Fibroblast of lung (primary cell): ENCODE measurements at places on chromosomes 11 and 22. TPM values are rescaled to one million over a fixed set of nuclear protein-coding genes. Genes with fewer than 3 reads are reported as not detected.
A peak's percentile ranks its signal among the peaks of the same experiment; 100 is the strongest.

GRCh38 chr11:77658213-77659013 lies 20.8 kb upstream of the CLNS1A start:
- DNase-seq = peak; percentile 38
- H3K36me3 ChIP-seq = no peaks in the 10 kb centered on the region
- no peaks in the 10 kb centered on the region for H3K27me3 ChIP-seq
- H3K27ac ChIP-seq = no peak overlapping the region
- no peak overlapping the region for H3K4me3 ChIP-seq
- peaks cover 2% of the 10 kb centered on the region for H3K4me1 ChIP-seq

DNA sequence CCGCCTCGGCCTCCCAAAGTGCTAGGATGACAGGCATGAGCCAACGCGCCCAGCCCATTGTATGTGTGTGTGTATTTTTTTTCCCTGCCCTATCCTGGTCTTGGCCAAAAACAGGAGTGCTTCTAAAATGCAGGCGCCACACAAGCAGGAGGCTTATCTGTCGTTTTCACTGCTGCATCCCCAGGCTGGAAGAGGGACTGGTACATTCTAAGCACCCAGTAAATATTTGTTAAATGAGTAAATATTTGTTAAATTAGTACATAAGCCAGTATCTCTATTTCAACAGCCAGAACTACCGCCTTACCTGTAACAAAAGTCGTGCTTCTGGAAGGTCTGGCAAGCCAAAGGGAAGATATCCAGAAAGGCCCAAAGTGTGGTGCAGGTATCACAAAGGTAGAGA lies 24.9 kb downstream of the ASCC2 start:
- no peak overlapping the region for H3K4me3 ChIP-seq
- no peaks in the 10 kb centered on the region for H3K4me1 ChIP-seq
- no peak overlapping the region for H3K27ac ChIP-seq
- peaks cover 14% of the 10 kb centered on the region for H3K36me3 ChIP-seq
- DNase-seq = no peak
- H3K27me3 ChIP-seq = no peaks in the 10 kb centered on the region

DNA sequence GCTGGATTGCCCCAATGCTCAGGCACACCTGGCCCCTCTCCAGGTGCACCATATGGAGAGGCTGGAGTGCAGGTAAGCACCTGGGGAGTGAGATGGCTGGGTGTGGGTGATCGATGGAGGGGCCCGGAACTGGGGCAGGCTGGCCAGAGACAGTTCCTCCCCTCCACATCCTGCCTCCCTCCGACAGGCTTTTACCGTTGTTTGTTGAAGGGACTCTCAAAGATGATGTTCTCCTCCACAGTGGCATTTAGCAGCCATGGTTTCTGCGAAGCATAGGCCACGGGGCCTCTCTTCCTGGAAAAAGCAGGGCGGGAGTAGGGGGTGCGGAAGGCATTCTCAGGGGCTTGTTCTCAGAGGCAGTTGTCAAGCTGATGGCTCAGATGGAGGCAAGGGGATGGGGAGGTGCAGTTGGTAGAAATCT lies 25.9 kb upstream of the KCNJ11 start:
- H3K4me1 ChIP-seq = no peaks in the 10 kb centered on the region
- H3K27ac ChIP-seq = no peak overlapping the region
- H3K27me3 ChIP-seq = peaks cover 4% of the 10 kb centered on the region
- H3K36me3 ChIP-seq = no peaks in the 10 kb centered on the region

GRCh38 chr11:48096588-48097525 lies 116.5 kb downstream of the PTPRJ start:
- no peaks in the 10 kb centered on the region for H3K36me3 ChIP-seq
- DNase-seq = peak; percentile 63
- H3K27me3 ChIP-seq = no peaks in the 10 kb centered on the region
- H3K4me3 ChIP-seq = no peak overlapping the region
- H3K27ac ChIP-seq = no peak overlapping the region

DNA sequence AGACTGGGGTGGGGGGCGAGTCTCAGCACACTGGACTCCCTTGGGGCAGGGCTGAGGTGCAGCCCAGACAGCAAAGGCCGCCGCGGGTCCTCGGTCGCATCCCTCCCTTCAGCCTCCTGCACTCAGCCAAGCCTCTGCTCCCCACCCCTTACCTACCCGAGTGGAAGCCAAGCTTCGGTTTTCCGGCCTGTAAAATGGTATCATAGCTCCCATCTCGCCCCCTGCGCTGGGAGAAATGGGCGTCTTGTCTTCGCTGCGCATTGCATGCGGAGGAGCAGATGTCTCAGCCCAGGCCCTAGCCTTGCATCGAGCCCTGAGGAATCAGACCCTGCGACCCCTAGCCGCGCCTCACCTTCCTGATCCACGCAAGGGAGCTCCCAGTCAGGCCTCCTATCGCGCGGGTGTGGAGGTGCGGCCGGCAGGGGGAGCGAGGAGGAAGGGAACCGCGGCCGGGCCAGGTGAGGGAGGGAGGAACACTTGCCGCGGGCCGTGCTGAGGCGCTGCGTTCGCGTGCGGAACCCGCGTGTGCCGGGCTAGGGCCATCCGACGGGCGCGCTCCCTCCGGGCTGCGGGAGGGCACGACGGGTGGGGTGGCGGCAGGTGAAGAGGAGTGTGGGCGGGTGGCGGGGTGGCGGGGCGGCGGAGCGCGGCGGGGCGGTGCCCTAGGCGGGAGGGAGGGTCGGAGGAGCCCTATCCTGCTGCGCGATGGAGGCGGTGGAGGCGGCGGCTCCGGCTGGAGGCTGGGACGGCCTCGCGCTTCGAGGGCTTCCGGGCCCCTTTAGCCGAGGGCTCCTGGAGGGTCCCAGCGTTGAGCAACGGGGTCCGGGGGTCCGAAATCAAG lies 4.1 kb upstream of the TBX1 start:
- H3K36me3 ChIP-seq = no peaks in the 10 kb centered on the region
- H3K4me3 ChIP-seq = no peak overlapping the region
- H3K27ac ChIP-seq = no peak overlapping the region
- no peak for DNase-seq
- H3K27me3 ChIP-seq = peaks cover 71% of the 10 kb centered on the region

DNA sequence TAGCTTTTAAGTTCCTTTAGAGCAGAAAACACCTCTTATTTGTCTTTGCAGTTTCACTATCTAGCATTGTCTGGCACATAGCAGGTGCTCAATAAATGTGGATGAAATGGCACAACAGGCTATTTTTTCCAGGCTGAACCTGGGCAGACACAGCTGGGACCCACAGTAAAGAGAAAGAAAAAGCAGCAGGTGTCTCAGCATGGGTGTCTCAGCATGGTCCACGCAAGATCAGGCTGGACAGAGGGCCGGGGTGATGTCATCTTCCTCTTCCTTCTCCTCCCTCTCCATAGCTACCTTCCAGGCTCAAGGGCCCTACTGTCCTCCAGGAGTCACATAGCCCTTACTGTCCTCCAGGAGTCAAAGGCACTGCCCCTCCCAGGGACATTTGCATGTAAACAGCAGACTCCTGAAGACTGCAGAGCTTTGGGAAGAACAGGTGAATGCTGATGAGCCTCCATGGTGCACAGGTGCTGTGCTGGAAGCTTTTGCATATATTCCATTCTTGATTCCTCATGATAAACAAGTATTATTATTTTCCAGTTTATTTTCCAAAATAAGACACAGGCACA lies 65.2 kb downstream of the DSCAML1 start:
- H3K4me1 ChIP-seq = no peaks in the 10 kb centered on the region
- H3K27me3 ChIP-seq = no peaks in the 10 kb centered on the region
- H3K36me3 ChIP-seq = no peaks in the 10 kb centered on the region
- H3K27ac ChIP-seq = no peak overlapping the region
- H3K4me3 ChIP-seq = no peak overlapping the region

- H3K27me3 ChIP-seq = peaks cover 2% of the 10 kb centered on the region
- no peaks in the 10 kb centered on the region for H3K4me1 ChIP-seq
- H3K27ac ChIP-seq = no peak overlapping the region
- H3K36me3 ChIP-seq = no peaks in the 10 kb centered on the region
Observed at GRCh38 chr11:70523384-70524095, 125.2 kb downstream of the CTTN start.

DNA sequence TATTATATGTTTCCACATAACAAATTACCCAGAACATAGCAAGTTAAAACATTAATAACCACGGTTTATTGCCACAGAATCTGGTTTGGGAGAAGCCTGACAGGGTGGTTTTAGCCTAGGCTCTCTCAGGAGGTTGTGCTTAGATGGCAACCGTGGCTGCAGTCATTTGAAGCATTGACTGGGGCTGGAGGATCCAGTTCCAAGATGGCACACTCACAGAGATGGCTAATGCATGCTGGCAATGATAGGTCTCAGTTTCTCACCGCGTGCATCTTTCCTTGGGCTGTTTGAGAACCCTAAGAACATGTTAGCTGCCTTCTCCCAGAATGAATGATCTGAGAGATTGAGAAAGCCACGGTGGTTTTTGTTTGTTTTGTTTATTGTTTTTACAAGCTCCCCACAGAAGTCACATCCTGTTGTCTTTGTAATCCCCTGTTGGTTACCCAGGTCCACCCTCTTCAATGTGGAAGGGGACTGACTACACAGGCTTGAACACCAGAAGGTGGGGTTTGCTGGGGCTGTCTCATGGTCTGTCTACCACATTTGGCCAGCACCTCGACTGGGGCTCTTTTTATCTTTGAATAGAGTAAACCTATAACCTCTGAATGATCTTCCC lies 36.6 kb upstream of the GRAMD1B start:
- no peaks in the 10 kb centered on the region for H3K36me3 ChIP-seq
- H3K4me3 ChIP-seq = no peak overlapping the region
- H3K27ac ChIP-seq = no peak overlapping the region

DNA sequence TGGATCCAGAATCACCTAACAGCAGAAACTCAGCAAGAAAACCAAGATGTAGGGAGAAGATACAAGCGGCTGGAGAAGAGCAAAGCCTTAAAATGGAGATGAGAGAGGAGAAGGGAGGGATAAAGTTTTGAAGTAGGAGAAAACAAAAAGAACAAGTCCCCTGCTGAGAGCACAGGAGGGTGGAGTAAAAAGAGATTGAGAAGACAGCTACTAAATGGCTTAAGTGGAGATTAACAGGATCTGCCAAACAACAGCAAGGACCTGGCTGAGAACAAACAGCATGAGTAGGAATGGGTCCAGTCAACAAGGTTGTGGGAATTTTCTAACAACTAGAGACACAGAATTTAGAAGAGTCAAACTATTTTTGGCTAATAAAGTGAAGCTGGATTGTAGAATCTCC lies 18.1 kb downstream of the BTG4 start:
- no peaks in the 10 kb centered on the region for H3K4me1 ChIP-seq
- peaks cover 6% of the 10 kb centered on the region for H3K27me3 ChIP-seq
- H3K27ac ChIP-seq = no peak overlapping the region
- H3K36me3 ChIP-seq = no peaks in the 10 kb centered on the region
- no peak overlapping the region for H3K4me3 ChIP-seq

GRCh38 chr11:130847517-130847916 lies 68.8 kb downstream of the SNX19 start:
- H3K4me1 ChIP-seq = peaks cover 4% of the 10 kb centered on the region
- no peak overlapping the region for H3K4me3 ChIP-seq
- H3K36me3 ChIP-seq = no peaks in the 10 kb centered on the region
- peak; percentile 97 for DNase-seq

The OR2AG1 gene
- not detected in 2 replicates for total RNA-seq

GRCh38 chr11:95556342-95557163 lies 233.0 kb downstream of the FAM76B start:
- no peaks in the 10 kb centered on the region for H3K36me3 ChIP-seq
- H3K4me1 ChIP-seq = no peaks in the 10 kb centered on the region
- DNase-seq = peak; percentile 35
- H3K27me3 ChIP-seq = no peaks in the 10 kb centered on the region
- no peak overlapping the region for H3K27ac ChIP-seq

The GAL gene
- 1.5 and 5.4 TPM in 2 replicates for total RNA-seq

GRCh38 chr11:64263021-64263946 lies 12.0 kb downstream of the PLCB3 start:
- DNase-seq = peak; percentile 70
- peaks cover 9% of the 10 kb centered on the region for H3K4me1 ChIP-seq
- no peaks in the 10 kb centered on the region for H3K27me3 ChIP-seq
- H3K4me3 ChIP-seq = no peak overlapping the region

DNA sequence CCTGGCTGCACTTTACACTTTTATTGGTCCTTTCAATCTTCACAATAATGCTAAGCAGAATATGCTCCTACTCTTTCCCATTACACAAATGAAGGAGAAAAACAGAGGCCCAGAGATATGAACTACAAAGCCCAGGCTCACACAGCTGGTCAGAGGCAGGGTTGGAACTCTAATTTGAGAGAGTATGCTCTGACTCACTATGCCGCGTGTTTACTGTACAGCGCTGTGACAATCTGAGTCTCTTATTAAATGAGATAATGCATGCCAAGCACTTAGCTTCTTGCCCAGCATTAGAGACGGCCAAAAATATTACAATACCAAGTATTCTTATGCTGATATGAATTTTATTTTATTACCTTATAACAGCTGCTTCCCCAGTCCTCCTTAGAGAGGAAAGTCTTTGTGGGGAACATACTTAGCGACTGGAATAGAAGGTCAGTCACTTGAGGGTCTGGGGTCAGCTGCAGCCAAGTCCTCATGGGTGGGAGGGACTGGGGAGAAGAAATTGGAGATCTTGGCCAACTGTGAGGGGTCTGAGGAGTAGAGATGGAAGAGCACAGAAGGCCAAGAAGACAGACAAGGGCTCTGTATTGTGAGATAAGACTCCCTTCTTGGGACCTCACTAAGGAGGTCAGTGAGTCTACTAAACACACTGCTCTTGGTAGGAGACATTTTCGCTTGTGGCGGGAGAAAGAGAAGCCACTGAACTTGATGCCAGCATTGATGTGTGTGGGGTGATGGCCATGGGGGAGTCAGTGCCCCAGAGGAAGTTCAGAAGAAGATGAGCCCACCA lies 150.8 kb upstream of the TIMP3 start:
- H3K36me3 ChIP-seq = no peaks in the 10 kb centered on the region
- DNase-seq = peak; percentile 57
- peaks cover 2% of the 10 kb centered on the region for H3K27me3 ChIP-seq
- H3K27ac ChIP-seq = peak overlapping the region; percentile 10
- H3K4me3 ChIP-seq = no peak overlapping the region
- peaks cover 2% of the 10 kb centered on the region for H3K4me1 ChIP-seq

The OR4A15 gene
- total RNA-seq = not detected in 2 replicates

DNA sequence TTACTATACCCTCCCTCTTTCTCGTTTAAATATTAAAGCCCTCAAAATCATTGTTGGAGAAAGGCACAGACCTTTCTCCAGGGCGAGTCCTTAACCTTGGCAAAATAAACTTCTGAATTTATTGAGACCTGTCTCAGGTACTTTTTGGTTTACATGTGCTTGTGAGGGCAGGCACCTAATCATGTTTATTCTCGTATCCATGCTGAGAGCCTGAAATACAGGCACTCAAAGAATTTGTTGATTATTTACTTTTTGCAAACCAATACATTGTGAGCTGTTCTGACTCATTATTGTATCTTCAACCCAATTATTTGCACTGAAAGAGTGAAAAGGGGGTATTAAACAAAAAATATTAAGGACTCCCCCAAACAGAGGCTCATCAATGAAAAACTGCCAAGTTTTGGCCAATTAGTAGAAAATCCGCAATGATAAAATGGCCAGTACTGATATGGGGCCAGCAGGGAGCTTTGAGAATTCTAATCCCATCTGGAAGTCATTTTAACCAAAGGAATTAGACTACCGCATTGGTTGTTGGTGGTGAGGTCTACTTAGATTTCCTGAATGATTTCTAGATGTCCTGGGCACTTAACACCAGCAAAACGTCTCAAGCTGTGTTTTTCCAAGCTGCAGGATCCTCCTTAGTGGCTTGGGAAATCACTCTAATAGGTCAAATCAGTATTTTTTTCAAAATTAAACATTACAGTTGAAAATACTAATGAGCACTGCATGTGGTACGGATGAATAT lies 157.3 kb downstream of the SWAP70 start:
- no peaks in the 10 kb centered on the region for H3K27me3 ChIP-seq
- no peak overlapping the region for H3K27ac ChIP-seq
- H3K36me3 ChIP-seq = no peaks in the 10 kb centered on the region
- H3K4me3 ChIP-seq = no peak overlapping the region
